ENCODE measurements at places on chromosomes 16 and 17.

- no peak for DNase-seq
These were observed 24.1 kb downstream of the PRKCA start for GRCh38 chr17:66326476-66327047.

GRCh38 chr17:51666971-51667705, 406.8 kb downstream of the UTP18 start:
- DNase-seq, result no peak

DNA sequence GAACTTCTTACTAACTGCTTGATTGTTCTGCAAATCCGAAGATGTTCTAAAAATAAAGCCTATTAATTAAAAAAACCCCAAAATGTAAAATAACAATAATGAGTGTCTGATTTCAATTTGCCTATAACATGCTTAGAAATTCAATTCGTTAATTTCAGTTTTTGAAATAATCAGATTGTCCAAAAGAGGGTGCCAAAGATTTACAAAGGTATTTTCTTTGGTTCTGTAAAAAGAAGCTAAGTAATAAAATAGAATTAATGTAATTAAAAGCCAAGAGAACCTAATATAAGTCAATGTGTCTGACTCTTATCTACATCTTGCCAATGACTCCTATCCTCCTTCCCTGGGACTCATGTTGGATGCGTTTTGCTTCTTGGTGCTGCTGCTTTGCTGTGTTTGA, 75.0 kb upstream of the CPHXL start:
- DNase-seq, result no peak

- no peak for DNase-seq
These were observed 327 bp downstream of the SDR42E2 start for GRCh38 chr16:22162656-22163009.

DNA sequence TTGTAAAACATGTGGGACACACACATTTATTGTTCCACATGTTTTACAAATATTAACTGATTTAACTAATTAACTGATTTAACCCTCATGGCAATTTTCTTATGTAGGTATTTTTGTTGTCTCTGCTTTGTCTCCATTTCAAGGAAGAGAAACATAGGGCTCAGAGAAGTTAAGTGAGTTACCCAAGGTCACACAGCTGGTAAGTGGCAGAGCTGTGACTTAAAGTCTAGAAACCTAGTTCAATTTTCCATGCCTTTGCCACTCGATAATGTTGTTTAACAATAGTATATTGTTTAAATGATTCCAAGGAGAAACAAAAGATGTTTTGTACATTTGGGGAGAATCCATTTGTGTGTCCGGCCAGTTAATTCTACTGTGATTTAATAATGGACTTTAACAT, 284.1 kb upstream of the CDH5 start:
- DNase-seq, result no peak

DNA sequence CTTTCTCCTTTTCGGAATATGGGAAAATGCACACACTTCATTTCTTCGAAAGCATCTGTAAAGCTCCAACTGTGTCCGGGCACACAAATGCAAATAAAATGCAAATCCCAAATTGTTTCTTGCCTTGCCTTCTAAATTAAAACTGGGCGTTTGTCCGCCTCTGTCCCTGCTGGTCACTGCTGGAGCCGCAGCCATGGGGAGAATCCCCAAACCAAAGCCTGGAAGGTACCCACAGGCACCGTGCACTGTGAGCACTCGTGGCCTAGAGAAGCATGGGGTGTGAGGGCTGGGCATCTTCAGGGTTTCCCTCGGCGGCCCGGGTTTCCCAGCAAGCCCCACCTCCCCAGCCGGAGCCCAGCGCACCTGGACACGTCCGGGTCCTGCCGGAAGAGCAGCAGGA, 2.9 kb downstream of the SLC47A2 start:
- DNase-seq, result no peak

All from GF-D8 (cell line).